ENCODE measurements at places on chromosomes 3 and 15.
A peak's percentile ranks its signal among the peaks of the same experiment; 100 is the strongest.

- DNase-seq = peak; percentile 7
These were observed 86.8 kb downstream of the LSM3 start for GRCh38 chr3:14265246-14265962.

DNA sequence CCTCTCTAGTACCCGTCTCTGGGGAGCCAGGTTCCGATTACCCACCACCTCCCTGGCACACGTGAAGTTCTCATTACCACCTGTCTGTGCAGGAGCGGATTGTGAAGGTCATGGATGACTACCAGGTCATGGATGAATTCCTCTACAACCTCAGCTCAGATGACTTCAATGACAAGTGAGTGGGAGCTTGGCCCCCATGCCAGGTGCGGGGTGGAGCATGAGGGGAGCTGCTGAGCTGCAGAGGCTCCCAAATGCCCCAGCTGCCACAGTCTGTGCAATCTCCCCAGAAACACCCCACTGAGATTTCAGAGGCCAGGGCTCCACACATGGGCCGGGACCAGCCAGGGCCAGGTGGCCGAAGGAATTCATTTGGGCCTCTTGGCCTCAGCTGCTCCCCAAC lies 34.3 kb downstream of the DNAH1 start:
- no peak for DNase-seq

- DNase-seq = no peak
These were observed 358.4 kb upstream of the LMCD1 start for GRCh38 chr3:8143186-8143585.

DNA sequence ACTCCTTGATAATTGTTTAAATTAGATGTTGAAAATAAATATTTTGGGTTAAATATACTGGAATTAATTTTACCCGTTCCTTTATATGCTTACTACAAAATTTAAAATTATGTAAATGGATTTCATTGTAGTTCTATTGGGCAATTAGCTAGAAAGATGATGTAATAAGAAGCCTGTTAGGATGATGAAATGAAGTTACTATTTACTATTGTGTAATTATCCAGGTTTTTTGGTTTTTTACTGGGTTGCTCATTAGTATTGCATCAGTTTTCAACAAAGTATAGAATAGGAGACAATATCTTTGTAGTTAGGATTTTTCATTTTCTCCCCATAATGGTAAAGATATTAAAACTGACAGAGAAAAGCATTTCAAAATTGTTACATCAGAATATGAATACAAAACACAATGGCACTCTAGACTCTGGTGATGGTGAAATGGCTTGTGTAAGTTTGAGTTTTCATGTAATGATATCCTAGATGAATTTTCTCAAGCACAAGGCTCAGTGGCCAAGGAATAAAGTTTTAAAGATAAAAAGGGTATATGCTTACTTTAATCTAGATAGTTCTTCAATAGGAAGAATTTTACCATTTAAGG lies 222.0 kb downstream of the P3H2 start:
- no peak for DNase-seq

DNA sequence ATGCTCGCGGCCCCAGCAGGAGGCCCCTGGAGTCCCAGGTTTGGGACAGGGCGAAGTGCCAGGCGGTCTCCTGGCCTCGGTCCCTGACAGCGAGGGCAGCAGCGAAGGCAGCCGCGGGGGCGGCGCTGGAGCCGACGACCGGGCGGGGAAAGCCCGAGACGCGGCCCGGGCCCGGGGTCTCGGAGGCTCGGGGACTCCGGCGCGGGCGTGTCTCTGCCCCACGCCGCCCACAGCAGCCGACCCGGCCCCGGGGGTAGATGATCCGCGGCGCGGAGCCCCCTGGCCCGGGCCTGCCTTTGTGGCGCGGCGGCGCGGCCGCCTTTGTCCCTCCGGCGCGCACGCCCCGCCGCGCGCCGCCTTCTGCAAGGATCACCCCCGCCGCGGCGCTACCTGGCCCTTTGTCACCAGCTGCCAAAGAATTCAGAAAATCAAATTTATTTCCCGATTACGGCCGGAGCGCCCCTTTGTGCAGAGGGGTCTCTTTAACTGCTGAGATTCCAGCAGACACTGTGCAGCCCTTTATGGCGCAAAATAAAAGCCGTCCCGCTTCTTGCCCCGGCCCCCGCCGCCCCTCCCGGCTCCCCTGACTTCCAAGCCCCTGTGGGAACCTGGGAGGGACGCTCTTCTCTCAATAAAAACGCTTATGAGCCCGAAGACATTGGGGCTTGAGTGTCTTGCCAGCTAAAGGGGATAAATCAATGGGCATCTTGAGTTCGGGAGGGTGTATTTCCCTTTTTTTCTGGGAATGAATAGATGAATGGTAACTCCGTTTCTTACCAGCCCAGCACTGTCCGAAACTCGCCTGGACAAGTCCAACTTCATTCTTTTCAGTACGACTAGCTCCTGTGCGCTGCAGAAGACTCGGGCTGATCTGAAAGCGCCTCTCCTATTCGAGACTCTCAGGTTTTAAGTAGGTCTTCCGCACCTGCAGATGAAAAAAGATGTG lies 68.4 kb downstream of the HES1 start:
- no peak for DNase-seq

DNA sequence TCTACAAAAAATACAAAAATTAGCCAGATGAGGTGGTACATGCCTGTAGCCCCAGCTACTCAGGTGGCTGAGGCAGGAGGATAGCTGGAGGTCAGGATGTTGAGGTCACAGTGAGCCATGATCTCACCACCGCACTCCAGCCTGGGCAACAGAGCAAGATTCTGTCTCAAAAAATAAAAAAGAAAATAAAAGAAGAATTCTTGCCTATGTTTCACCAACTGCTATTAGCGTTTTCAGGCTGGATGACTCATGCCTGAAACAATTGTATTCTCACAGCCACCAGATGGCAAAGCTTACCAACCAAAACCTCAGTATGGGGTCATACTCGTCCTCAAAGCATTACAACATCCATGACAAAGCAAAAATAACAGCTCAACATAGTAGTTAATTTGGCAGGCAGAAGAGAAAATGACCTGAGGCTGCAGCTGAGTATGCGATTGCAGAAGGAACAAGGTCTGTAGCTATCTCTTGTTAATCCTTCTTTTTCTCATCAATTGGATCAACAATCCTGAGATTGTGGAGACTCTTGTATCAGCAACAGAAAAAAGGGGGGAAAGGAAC lies 52.2 kb downstream of the TP53BP1 start:
- peak; percentile 93 for DNase-seq

DNA sequence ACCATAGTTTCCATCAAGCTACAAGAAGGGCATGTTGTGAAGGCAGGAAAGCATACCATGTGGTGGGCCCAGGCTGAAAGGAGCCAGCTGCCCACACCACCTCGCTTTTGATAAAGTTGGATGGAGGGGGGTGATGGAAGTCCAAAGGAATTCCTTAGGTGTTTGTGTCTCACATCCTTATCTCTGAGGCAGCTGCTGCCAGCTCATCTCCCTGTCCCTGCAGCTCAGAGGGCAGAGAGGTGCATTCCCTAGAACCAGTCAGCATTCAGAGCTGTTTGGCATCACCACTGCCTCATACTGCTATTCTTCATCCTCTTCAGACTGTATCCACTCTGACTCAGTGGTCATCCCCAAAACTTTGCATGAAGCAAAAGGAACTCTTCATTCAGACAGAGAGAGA lies 141.5 kb upstream of the BFSP2 start:
- peak; percentile 41 for DNase-seq

DNA sequence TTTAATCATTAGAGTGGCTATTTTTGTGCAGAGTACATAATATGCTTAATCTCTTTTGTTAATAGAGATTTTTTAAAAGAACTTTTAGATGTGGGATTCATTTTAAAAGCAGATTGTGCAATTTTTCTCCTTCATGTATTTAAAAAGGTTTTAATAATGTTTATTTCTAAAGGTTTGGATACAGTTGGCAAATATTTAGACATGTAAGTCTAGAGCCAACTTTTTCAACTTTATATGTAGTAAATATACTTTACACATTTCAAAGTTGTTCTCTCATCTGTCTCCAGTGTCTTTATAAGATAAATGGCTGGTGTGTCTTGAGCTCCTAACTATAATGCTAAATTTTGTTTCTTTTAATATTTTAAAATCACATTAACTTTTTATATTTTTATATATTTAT lies 22.7 kb upstream of the GOLGA8B start:
- no peak for DNase-seq

DNA sequence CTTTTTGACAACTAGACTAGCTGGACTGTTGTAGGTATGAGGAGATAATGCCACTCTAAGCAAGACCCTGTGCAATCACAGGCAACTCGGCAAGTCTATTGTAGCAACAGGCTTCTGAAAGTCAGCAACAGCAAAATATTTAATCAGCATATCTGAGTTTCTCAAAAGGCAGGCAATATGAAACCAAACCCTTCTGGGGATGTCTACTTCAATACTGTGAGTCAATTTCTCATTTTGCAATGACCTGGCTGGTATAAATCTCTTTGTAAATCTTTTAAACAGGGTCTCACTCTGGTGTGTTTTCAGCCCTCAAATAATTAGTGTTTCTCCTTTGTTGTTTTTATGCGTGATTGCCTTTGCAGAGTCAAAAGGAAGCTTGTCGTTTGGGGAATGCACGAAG lies 1044.5 kb downstream of the NTRK3 start:
- DNase-seq = no peak

- DNase-seq = no peak
These were observed 93.1 kb downstream of the ATP10A start for GRCh38 chr15:25770031-25770430.
